ENCODE measurements at places on chromosomes 4 and X.

DNA sequence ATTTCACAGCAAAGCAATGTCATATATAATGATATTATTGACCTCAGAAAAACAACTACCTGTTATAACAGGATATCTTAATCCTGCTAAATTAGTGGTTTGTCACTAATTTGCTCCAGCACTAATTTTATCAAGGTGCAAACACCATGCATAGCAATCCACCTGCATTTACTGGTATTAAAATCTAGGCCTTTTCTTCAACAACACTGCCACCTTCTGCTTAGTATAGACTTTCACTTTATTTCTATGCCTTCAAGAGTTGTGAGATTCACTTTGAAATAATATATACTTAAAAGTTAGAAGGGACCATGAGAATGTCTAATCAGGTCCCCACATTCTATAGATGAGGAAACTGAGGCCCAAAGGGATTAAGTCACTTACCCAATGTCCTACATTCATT is 82.1 kb upstream of the IQCM start:
- peak; percentile 78 for ATAC-seq

GRCh38 chrX:6021316-6022091 is 207.2 kb downstream of the NLGN4X start:
- no peak for ATAC-seq

DNA sequence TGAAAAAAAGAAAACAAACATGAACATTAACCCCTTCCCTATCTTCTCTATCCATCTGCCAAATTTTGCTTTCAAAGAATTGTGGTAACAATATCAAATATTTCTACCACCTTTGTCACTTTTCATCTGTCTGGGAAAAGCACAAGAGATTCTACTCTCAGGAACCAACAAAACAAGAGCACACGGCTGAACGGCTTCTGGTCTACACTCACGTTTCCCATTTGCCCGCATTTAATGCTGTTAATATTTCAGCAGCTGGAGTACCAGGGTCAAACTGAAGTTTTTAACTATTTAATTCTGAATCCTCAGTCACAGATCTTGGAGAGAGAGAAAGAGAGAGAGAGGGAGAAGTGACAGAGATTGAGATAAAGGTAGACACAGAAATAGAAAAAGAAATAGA is 91.4 kb downstream of the UNC5C start:
- no peak for ATAC-seq

DNA sequence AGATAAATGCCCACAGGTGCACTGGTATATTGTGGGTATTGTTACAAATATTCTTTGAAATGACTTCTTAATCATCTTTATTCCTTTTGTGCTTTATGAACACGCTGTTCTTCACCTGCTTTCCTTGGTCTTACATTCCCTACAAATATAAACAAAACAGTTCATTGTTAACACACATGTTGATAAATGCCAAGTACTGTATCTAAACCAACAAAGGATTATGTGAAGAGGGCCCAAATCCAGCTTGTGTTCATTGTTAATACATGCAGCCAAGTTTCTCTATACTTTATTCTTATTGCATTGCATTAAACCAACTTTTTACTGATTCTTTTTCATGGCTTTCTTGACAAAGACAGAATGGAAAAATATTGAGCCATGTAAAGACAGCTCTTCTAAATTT is 42.8 kb downstream of the AREG start:
- no peak for ATAC-seq

- no peak for ATAC-seq
Observed at GRCh38 chr4:3860061-3860912, 94.1 kb downstream of the ADRA2C start.

GRCh38 chr4:122091836-122092405 is 60.2 kb upstream of the BLTP1 start:
- no peak for ATAC-seq

- no peak for ATAC-seq
Observed at GRCh38 chr4:165324918-165325304, 2.6 kb upstream of the MSMO1 start.

DNA sequence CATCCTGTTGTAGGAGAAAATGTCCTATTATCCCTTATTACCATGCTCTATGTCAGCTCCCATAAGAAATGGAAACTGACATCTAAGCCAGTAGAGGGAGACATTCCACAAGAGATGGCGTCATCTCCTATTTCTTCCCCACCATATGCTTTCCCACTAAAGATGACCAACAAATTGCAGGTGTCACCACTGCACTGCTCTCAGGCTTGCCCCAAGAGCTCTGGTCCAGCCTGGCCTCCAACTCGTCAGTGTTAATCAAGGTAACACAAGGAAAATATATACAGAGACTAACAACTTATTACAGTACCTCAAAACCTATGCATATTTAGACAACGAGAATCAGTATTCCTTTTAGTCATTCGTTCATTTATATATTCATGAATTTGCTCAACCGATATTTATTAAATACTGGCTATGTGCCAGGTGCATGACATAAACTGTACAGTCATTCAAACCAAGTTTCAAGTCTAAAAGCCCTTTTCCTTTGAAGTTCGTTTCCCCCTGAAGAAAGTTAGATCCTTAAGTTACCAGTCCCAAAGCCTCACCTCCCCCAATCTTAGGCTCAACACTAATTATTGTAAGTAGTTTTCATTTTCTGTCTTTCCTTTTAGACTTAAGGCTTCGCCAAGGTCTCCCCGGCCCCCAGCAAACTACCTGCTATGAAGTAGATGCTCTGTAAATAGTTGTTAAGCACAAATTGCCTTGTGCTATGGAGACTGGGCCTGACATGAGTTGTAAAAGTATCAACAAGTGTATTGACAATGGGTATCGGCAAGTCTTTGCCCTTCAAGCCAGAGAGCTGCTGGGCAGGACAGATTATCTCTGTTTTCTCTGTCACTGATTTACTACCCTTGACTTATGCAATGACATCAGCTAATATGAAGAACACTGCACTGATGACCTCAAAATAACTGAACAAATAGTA is 3.1 kb upstream of the FGB start:
- peak; percentile 99 for ATAC-seq

GRCh38 chrX:47266643-47267042 is 33.8 kb downstream of the USP11 start:
- no peak for ATAC-seq

GRCh38 chr4:16532240-16532970 is 306.1 kb upstream of the TAPT1 start:
- ATAC-seq, result no peak

DNA sequence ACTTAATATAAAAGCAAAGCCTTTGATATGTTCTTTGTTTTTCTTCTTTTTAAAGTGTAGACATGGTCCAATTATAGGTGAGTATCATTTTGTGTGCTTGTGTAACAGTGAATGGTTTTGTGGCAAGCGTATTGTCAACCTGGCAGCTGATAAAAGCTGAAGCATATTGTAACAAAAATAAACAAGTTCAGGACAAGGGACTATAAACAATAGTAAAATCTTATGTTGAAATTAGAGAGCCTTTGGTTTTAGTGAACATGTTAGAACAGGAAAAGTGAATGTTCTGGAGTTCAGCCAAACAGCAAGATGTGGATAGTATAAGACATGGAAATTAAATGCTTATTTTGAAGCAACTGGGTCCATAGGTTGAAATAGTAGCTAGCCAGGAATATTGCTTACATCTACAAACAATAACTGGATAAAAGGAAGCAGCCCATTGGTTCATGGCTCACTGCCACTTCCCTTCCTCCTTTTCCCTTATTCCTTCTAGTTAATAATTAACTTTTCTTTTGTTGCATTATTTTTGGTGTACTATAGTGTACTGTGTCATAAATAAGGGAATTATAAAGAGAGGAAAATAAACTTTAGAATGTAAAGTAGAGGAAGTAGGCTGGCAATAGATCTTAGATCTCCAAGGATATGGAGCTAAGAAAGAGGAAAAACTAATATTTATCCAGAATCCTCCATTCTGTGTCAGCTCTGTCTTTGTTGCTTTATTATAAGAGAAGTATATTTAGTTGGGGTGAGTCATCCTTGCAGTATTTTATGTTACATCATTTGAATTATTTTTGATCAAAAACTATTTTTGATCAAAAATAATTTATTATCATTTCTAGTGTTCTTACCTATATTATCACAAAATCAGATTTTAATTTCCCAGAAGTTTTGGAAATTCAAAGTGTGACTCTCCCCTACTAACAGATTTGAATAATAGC is 65.6 kb downstream of the MRPL1 start:
- ATAC-seq, result no peak

DNA sequence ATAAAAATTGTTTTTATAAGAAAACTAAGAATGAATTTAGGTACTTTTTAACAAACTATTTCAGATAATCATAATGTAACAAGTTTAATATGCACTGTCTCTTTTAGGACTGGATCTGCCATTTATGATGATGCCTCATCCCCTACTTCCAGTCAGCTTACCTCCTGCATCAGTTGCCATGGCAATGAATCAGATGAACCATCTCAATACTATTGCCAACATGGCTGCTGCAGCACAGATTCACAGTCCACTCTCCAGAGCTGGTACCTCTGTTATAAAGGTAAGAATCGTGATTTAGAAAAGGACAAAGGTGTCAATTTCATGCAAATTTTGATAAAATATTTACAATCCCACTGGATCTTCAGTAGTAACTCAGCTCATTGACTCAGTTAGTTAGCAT is 566.2 kb downstream of the DACH2 start:
- no peak for ATAC-seq

- ATAC-seq, result no peak
Observed at GRCh38 chr4:181948839-181949382, 294.3 kb upstream of the TENM3 start.

DNA sequence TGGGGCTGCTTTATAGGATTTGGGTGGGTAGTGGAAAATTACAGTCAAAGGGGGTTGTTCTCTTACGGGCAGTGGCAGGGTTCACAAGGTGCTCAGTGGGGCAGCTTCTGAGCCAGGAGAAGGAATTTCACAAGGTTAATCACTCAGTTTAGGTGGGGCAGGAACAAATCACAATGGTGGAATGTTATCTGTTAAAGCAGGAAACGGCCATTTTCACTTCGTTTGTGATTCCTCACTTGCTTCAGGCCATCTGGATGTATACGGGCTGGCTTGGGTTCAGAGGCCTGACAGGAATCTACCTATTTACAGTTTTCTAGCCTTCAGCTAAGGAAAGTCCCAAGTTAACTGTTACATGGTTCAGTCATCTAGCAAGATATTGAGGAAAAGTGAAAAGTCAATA is 1003.5 kb downstream of the STPG2 start:
- no peak for ATAC-seq

Measured in SK-N-SH treated with all-trans-retinoic acid at 6 μM for 48 hours (cell line).